ENCODE measurements at places on chromosomes 16 and 17.
A peak's percentile ranks its signal among the peaks of the same experiment; 100 is the strongest.

DNA sequence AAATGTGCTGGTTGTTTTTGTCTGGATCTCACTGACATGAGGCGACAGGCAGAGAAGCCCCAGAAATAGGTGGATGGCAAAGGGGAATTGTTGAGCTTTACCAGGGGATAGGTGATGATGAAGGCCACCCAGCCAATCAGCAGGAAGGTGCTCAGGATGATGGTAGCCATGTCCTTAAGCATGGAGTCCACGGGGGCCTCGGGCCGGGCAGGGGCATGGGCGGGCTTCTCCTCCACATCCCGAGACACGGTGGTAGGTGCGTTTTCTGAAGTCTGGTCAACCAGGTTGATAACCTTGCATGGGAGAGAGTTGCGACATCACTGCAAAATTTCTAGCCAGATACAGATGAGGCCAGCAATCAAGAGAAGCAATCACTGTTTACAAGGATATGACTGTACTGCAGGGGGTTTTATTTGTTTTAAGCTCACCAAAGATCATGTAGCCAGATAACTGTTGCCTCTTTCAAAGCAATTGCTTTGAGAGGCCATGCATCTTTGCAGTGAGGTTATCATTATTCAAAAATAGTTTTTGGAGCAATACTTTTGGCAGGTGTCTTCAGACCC, 37.3 kb upstream of the ICAM2 start:
- no peak for DNase-seq

- DNase-seq, result no peak
Observed at GRCh38 chr16:56584276-56584675, 5.1 kb upstream of the MT3 start.

- DNase-seq, result no peak
Observed at GRCh38 chr16:73043828-73044467, 4.0 kb downstream of the ZFHX3 start.

- DNase-seq, result peak; percentile 81
Observed at GRCh38 chr17:49646391-49647255, 31.3 kb downstream of the SPOP start.

DNA sequence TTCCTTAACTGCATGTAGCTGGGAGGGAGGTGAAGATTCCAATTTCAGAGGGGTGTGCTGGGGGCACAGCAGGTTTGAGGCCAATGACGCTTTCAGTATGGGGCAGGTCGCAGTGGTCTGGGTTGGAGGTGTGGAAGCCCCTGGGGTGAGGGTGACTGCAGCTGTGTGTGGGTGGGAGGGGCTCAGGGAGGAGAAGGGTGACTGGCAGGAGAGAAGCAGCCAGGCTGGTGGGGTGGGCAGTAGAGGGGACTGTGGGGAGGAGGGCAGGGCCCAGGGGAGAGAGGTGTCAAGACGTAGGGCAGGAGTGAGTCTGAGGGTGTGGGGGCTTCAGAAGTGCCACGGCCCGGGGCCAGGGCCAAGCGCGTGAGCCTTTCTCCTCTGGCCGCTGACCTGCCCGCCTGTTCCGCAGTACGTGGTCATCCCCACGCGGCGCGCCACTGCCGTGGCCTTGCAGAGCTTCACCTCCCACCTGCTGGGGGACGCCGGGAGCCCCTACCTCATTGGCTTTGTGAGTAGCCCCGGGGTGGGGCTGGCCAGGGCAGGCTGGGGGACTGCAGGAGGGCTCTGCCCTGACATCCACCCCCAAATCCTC, 19.4 kb downstream of the MYBBP1A start:
- no peak for DNase-seq

DNA sequence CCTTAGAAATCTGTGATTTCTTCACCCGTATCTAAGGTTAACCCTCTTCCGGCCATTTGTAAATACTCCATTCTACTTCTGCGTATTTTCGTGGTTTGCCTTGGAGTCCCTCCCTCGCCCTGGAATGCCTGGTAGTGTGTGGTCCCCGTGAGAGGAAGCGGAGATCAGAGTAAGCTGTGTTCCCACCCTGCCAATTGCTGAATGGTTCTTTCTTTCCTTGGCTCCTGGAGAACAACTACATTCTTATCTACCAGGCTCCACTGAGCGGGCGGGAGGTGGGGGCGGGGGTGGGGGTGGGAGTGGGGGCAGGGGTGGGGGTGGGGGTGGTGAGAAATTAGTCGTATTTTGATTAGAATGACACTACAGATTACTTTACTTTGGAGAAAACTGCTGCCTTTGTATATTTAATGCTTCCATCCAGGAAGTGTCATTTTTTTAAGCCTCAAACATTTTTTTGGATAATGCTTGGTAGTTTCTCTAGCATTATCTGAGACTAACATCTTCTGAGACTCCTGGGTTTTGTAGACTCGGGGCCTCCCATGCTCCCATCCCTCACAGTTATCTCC, 20.9 kb upstream of the FASN start:
- no peak for DNase-seq

DNA sequence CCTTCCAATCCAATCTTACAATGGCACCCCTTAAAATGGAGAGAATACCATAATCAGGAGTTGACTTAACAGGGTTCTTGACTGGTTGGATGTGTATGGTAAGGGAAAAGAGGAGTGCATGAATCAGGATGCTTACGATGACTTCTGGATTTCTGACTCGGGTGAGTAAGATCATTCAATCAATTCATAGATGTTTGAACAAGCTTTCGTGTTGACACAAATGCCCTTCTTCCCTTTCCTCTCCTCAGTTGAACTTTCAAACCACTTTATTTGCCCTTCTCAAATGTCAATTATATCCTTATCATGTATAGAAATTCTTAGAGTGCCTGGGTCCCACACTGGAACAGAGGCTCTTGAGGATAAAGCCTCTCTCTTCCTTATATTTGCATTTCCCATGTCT, 25.9 kb downstream of the ABCC12 start:
- DNase-seq, result no peak

DNA sequence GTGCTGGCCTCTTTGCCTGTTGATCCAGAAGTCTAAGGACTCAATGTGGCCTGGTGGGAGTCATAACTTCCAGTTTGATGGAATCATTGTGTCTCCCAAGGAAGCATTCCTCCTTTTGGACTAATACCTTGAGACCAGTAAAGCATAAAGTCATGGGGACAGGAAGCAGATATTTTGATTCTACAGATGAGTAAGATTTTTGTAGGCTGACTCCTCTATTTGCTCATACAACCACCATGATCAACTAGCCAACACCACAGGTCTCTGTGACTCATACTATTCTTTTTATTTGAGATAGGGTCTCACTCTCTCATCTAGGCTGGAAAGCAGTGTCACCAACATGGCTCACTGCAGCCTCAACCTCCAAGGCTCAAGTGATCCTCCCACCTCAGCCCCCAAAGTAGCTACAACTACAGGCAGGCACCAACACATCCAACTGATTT, 6.2 kb downstream of the MT2A start:
- peak; percentile 58 for DNase-seq

- DNase-seq, result peak; percentile 60
Observed at GRCh38 chr17:28579526-28579925, 2.8 kb upstream of the ALDOC start.

GRCh38 chr17:82320956-82321927, 3.8 kb upstream of the CD7 start:
- peak; percentile 93 for DNase-seq

DNA sequence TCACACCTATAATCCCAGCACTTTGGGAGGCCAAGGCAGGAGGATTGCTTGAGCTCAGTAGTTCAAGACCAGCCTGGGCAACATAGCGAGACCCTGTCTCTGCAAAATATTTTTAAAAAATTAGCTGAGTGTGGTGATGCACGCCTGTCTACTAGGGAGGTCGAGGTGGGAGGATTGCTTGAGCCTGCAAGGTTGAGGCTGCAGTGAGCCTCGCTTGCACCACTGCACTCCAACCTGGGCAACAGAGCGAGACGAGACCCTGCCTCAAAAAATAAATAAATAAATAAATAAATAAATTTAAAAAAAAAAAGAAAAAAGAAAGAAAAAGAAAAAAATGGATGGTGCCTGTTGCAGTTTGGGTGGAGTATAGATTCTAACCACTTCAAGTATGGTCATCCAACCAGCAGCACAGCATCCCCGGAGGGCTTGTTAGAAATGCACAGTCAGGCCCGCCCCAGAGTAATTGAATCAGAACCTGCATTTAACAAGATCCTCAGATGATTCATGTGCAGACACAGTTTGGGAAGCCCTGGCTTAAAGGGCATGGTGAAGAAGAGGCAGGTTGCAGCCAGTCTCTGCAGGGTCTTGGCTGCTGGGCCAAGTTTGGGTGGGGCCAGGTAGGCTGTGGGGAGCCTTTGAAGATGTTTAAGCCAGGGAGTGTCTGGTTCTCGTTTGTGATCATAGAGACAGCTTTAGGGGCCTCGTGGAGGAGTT, 40.8 kb downstream of the MRC2 start:
- DNase-seq, result no peak

DNA sequence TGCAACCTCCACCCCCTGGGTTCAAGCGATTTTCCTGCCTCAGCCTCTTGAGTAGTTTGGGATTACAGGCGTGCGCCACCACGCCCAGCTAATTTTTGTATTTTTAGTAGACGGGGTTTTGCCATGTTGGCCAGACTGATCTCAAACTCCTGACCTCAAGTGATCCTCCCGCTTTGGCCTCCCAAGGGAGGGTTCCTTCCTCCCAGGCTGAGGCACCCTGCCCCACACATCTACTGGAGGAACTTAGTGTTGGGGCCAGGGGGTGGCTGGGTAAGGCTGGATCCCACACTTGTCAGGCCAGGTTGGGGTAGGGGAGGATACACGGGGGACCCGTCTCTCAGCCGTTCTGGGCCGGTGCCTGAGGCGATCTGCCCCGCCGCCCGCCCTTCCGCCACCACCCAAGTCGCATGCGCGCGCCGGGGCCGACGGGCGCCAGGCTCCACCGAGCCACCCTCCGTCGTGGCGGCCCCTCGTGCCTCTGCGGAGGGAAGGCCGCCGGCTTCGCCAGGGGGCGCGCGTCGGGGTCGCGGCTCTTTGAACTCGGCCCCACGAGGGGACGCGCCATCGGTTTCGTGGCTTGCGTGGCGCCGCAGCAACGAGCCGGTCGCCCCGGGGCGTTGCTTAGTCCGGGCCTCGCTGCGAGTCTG, 15.9 kb downstream of the GRB7 start:
- DNase-seq, result peak; percentile 46

- no peak for DNase-seq
Observed at GRCh38 chr17:82940226-82941020, 100.6 kb upstream of the ZNF750 start.

- DNase-seq, result no peak
Observed at GRCh38 chr17:59839651-59840328, 53.0 kb downstream of the TUBD1 start.

GRCh38 chr16:84754353-84754856, 54.6 kb downstream of the USP10 start:
- peak; percentile 87 for DNase-seq

- no peak for DNase-seq
Observed at GRCh38 chr16:88534638-88535190, 35.5 kb upstream of the ZC3H18 start.

GRCh38 chr16:78195797-78196196, 96.3 kb downstream of the WWOX start:
- DNase-seq, result no peak

DNA sequence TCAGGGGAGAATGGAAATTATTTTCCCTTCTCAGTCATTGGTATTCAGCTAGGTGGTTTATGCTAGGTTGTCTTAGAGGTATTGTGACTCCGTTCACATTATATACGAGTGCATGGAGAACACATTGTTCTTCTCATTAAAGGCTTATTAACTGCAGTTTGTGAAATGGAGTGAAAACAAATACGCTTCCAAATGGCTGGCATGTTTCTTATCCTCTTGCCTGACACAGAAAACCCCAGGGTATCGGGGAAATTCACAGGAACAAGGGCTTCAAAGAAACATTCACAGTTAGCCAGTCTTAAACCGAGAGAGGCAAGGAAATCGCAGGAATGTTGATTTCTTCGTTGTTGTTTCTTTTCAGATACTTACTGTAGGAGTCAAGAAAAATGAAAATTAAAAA, 1047.9 kb upstream of the RBFOX1 start:
- DNase-seq, result no peak

DNA sequence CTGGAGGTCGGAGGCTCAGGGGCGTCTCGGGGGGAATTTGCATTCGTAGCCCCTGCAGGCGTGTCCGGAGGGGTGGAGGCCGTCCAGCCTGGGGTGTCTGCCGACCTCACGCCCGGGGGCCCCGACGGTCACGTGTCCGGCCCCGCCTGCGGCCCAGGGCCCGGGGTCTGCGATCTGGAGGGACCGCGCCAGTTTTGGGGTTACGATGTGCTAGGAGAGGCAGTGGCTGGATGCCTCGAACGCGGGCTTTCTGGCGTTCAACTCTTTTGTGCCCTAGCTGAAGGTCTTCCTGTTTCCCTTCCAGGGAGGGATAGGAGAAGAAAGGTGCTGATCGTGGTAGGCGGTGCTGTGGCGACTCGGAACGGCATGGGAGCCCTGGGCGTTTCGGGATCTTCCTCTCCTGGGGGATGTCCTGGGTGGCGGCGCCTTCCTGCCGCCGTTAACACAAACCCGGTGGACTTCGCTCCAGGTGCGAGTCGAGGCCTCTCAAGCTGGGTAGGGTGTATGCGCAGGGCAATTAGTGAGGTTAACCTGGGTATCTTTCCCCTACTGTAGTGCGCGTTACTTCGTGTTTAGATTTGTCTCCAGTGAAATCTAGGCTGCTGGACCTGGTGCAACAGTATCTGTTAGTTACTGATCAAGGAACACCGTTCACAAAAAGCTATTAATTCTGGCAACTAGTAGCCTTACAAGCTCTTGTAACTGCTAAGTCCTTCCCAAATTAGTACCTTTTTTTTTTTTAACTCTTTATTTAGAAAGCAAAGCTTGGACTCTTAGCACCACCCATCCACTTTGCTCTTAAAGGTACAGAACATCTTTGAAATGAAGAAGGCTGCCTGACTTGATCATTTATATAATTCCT, 1.3 kb downstream of the AKAP1 start:
- DNase-seq, result peak; percentile 29

GRCh38 chr16:85134076-85134788, 22.0 kb upstream of the CIBAR2 start:
- DNase-seq, result no peak

GRCh38 chr17:7915179-7915610, 894 bp downstream of the RNF227 start:
- no peak for DNase-seq

DNA sequence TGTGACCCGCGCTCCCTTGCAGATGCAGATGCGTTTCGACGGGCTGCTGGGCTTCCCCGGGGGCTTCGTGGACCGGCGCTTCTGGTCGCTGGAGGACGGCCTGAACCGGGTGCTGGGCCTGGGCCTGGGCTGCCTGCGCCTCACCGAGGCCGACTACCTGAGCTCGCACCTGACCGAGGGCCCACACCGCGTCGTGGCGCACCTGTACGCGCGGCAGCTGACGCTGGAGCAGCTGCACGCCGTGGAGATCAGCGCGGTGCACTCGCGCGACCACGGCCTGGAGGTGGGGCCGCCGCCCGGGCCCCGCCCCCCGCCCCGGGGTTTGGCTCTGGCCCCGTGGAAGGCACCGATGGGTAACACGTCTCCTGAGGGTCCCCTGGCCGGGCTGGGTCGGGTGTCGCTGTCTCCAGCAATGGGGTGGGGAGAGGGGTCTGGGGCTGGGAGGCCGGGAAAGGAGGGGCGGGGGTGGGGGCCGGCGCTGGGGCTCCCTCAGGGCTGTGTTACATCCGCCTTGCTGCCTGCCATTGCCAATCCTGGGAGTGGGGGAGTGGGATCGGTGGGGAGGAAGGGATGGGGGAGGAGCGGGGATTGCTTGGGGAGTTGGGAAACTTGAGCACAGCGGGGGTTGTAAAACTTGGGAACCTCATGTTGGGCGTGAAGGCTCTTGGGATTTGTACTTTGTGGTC, 737 bp downstream of the NUDT16L1 start:
- DNase-seq, result no peak

All from activated naive CD4-positive, alpha-beta T cell treated with anti-CD3 and anti-CD28 coated beads for 36 hours (primary cell).